Transverse colon (tissue), 4 donors: ENCODE measurements at places on chromosomes 12 and 14. TPM values are rescaled to one million over a fixed set of nuclear protein-coding genes. Genes with fewer than 3 reads are reported as not detected.

- no peaks in the 10 kb centered on the region for H3K4me1 ChIP-seq
- H3K36me3 ChIP-seq = no peaks in the 10 kb centered on the region
- H3K27me3 ChIP-seq = no peaks in the 10 kb centered on the region
- no peak for DNase-seq
- H3K27ac ChIP-seq = no peak overlapping the region
- no peak overlapping the region for H3K4me3 ChIP-seq
These were observed 76.3 kb upstream of the LMNTD1 start for GRCh38 chr12:25629341-25629740.

DNA sequence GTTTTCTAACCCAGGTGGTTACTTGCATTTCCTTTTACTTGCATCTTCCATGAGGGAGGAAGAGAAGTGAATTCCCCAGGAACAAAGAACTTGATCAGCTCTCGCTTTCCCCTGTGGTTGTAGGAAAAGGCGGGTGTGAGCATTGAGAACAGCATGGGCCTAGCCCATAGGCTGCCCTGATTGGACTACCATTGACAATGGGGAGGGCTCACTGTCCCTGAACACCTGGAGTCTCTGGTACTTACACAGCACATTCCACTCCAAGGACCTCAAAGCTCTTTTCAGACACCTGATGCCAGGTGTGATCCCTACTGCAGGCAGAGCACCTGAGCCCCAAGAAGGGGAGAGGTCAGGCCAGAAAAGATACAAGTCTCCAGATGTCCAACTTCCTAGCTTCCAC, 25.0 kb downstream of the MAX start:
- no peak overlapping the region for H3K27ac ChIP-seq
- peaks cover 19% of the 10 kb centered on the region for H3K36me3 ChIP-seq
- no peak overlapping the region for H3K4me3 ChIP-seq
- peaks cover 29% of the 10 kb centered on the region for H3K4me1 ChIP-seq
- H3K27me3 ChIP-seq = no peaks in the 10 kb centered on the region

DNA sequence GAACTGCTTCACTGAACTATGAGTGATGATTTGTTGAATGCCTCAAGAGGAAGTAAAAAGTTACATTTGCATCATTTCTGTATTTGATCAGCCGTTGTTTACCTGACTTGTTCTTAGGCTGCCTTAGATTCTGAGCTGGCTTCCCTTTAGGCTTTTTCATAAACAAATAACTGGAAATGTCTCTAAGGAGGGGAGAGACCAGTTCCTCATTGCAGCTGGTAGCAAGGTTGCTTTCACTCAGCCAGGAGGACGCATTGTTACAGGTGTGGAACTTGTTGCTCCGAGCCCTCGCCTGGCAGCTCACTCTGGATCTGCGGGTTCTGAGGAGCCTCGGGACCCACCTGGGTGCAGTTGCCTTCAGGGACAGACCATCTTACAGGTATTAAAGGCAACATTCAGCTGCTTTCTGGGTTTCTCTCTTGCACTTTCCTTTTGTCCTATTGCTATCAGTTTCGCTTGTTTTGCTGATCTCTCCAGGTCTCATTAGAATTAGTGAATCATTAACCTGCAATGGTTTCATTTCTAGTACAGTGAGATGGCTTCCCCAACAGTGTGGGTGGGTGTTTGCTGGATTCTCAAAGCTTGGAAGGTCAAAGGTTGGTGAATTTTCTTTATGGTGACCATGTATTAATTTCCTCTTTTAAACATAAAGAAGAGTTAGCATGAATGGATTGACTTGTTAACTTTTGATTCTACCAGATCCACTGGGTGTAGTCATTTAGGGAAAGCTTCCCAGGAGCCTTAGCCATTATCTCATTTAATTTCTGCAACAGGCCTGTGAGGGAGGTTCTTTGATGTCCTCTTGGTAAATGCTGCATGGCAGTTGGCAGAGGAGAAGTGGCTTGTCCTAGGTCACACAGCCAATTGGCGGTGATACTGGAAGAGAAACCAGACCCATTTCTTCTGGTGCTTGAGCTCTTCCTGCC, at the start of gene PLEKHG7:
PLEKHG7 (plus strand) TSS at position 236 of the 926 bp plus-strand sequence. CDS start 3,643 bp downstream, outside the sequence.
- peak; percentile 37 for DNase-seq
- peaks cover 10% of the 10 kb centered on the region for H3K4me1 ChIP-seq

DNA sequence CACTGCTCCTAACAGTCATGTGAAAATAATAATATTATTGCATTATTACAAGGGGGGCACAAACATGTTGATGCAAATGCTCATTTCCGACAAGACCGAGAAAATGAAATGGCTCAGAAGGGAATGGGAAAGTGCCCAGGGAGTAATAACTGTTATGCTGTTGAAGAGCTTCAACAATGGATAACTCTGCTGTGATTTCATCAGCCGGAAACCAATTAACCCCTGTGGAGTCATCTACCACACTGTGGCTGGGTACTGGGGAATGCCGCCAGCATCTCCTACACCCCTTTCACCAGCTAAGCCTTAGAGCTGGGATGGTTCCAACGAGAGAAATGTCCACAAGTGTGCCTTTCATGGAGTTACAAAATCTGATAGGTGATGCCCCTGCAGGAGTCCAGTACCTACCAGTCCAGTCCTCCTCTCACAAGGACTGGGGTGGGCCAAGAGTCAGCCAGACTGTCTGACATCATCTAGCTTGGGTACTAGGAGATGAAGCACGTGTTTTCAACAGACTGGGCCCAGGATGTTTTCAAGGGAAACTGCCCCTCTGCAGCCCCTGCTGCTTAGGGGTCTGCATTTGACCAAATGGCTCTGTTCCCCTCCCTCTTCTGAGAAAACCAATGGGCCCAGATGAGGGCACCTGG, 509.3 kb upstream of the CCDC196 start:
- no peak overlapping the region for H3K4me3 ChIP-seq
- H3K4me1 ChIP-seq = no peaks in the 10 kb centered on the region
- no peaks in the 10 kb centered on the region for H3K27me3 ChIP-seq
- H3K27ac ChIP-seq = no peak overlapping the region
- no peak for DNase-seq

RD3L gene
- not detected for total RNA-seq

PAH gene
- total RNA-seq = not detected

ACVRL1 gene
- 440 TPM for total RNA-seq
